ENCODE measurements at places on chromosomes 3 and 15.

DNA sequence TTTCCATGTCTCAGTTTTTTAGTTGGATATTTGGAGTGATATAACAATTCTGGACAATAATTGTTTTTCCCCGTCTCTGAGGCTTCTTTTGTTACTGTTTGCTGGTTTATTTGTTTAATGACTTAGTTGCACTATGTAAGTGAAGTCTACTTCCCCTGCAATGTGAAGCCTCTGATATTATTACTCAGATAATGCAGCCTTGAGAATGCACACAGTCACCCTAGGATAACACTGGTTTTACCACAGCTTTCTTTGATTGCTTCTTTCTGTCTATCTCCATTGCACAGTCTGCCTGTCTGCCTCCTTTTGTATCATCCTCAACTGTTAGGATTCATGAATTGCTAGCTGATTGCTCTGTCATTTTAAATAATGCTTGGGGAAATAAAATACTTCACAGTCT lies 208.7 kb upstream of the ROBO1 start:
- DNase-seq: no peak

- DNase-seq: no peak
Observed at GRCh38 chr15:52200831-52201365, 9.7 kb upstream of the GNB5 start.

GRCh38 chr3:196931828-196932587 lies 10.3 kb downstream of the NCBP2 start:
- no peak for DNase-seq

GRCh38 chr3:112394003-112394640 lies 61.2 kb downstream of the CD200 start:
- DNase-seq: no peak

DNA sequence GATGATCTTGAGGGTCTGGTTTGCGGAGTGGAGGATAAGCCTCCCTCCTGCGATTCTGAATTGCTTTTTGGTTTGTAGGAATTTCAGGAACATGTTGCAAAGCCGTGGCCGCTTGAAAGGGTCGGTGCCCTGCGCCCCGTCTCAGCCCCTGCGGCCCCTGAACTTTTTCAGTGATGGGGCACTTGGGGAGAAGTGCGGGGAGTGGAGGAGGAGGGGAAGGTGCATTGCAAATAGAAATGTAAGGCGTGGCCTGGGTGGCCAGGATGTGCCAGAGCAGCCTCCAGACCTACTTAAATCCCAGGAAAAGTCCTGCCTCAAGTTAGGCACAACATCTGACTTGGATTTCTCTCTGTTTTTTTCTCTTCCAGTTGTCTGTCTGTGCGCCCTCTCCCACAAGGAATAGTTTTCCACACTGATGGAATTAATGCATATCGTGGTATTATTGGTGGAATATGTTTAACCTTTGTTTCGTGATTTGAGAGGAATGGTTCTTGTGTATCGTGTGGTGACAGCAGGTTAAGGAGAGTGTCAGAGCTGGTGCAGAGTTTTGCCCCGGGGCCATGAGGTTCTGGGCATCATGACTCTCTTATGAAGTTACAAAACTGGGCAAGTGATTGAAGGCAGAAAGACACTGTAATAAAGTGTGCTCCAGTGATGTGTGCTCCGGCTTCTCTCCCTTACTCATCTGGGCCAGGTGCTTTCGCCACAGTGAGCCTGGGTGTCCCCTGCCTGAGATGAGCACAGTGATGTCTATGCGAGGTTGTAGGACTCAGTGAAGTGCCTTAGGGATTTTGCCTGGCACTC lies 153.8 kb downstream of the PGPEP1L start:
- DNase-seq: no peak

GRCh38 chr3:176578316-176578715 lies 619.0 kb downstream of the TBL1XR1 start:
- no peak for DNase-seq

GRCh38 chr15:44662478-44663409 lies 718 bp downstream of the SPG11 start:
- peak; percentile 70 for DNase-seq

DNA sequence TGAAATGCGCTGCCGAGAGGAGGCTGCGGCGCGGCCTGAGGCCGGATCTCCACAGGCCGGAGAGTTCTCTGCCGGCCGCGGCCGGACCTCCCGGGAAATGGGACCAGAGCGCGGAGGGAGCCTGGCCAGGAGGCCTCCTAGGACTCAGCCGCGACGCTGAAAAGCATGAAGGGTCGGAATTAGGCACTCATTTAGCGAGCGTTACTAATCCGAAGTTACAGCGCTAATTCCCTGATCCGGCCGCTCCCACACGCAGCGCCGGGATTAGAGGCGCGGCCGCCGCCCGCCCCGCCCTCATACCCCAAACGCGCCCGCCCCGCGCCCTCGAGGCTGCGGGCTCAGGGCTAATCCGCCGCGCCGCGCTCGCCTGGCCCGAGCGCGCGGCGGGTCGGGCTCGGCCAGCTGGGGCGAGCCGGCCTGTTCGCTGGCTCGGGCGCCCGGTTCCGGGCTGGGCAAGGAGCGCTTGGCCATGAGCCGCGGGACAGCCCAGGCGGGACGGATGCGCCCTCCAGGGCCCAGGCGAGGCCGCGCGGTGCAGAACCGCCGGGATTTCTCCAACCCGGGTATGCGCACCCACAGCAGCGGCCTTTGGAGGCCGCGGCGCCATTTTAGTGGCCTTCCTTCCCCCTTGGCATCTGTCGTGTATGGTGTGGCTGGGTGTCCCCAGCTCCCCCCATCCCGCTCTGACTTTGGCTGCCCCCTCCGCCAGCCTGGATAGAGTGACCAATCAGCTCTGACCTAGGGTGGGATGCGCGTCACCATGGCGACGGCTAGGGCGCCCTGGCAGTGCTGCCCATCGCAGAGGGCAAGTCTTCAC lies 36.8 kb upstream of the POLG start:
- DNase-seq: no peak

- no peak for DNase-seq
Observed at GRCh38 chr15:70541511-70541910, 221.8 kb downstream of the UACA start.

GRCh38 chr3:46049093-46049492 lies 21.8 kb upstream of the XCR1 start:
- DNase-seq: no peak

DNA sequence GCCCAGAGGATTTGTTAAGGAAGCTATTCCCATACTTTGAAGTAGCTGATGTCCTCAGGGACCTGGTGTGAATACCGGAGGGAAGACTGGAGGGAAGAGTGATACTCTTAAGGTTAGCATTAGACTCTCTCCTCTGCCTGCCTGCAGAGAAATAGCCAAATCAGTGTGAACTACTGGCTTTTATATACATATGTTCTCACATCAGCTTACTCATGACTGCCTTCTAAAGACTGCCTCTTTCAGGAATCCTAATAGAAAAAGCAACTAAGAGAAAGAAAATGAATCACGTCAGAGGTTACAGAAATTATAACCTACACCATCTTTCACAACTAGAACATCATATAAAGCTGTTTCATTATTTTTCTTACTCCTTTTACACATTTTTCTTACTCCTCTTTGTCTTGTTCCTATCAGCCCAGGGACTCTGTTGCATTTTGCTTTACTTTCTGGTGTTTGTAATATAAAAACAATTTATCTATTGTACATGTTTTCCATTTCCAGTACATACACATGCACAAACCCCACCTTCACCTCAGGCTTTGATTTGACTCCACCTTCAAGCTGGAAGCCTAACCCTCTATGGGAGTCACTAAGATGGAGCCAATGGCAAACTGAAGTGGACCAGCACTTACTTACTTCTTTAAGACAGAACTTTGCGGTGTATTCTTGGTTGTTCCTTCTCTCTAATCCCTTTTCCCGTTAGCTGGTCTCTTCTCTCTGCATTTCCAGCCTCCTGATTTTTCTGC lies 257.7 kb upstream of the UBE2E1 start:
- DNase-seq: no peak

DNA sequence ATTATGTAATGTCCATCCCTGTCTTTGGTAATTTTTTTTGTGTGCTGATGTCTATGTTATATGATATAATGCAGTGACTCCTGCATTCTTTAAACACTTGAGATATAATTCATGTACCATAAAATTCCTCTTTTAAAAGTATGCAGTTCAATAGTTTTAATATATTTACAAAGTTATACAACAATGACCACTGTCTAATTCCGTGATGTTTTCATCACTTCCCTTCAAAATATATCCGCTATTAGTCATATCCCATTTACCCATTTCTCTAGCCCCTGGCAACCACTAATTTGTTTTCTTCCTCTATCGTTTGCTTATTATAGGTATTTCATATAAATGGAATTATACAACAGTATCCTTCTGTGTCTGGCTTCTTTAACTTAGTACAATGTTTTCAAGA lies 64.9 kb upstream of the SUCLG2 start:
- DNase-seq: no peak

GRCh38 chr3:80606073-80606472 lies 838.3 kb upstream of the ROBO1 start:
- no peak for DNase-seq

DNA sequence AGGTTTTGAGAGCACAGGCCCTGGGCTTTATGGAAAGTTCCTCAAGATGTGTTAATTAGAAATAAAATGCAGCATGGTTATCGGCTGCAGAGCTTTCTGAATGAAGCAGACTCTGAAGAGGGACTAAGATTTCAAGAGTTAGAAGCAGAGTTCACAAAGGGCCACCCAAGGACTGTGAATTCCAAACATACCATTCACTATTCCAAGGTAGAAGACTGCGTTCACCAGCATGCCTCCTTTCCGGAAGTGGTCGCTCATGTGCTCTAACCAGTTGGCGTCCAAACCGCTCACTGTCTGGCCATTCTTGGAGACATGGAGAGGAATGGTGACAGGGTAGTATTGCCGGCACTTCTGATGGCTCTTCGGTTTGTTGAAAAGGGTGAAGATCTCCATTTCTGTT lies 104.9 kb downstream of the OXNAD1 start:
- DNase-seq: no peak

- DNase-seq: no peak
Observed at GRCh38 chr3:176561826-176562225, 635.5 kb downstream of the TBL1XR1 start.

DNA sequence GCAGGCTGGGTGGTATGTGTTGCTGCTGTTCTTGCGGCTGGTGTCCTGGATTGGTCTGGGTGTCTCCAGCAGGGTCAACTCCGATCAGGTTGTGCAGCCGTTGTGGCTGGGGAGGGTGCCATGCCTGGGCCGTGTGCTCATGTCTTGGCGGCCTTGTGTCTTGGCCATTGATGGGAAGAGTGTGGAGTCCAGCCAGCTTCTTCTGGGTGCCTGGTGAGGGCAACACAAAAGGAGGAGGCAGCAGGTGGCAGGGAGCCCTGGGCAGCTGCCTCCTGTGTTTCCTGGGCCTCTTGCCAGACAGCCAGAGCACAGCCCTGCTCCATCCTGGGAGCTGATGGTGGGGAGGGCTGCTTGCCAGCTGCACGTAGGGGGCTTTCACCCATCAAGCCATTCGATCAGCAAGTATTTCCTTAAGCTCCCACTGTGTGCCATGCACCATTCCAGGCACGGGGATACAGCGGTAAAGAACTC lies 4.3 kb downstream of the CHAC1 start:
- no peak for DNase-seq

- no peak for DNase-seq
Observed at GRCh38 chr3:176663387-176663786, 533.9 kb downstream of the TBL1XR1 start.

DNA sequence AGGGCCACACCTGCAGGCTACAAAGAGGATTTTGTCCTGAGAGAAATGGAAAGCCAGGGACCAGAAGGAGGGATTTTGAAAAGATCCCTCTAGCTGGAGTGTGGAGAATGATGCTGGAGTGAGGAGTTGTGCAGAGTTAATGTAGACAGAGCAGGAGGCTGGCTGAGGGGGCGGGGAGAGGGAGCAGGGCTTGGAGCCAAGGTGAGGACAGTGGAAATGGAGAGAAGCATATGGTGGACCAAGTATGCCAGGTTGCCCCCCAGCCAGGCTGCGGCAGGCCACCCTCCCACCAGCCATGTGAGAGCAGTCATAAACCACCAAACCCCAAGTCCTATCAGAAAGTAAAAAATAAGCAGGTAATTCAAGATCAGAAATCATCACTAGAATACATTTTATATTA lies 14.7 kb downstream of the RARRES1 start:
- no peak for DNase-seq

DNA sequence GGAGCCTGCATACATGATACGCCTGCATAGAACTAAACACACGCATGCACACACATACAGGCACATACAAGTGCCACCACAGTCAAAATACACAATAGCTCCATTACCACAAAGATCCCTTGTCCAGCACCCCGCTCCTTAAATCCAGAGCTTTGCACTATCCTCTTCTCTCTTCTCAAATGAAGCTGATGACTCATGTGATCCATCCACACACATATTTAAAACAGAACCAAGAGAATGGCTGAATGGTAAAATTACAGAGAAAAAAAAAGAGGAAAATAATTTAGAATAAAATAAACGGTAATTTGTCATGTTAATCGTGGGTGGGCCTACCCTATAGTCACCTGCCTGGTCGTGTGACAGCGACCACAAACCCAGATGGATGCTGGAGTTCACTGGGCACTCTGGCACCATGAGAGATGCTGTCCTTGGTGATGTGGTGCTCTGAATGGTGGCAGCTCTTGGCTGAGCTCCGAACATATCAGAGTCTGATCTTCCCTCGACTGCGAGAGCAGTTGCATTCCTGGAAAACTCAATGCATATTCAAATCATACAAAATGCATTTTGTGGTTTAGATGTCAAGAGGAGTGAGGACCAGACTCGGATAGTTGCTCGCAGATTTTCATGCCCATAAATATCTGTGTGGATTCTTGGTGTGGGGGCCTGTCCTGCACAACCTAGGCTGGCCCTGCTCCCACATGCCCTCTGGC lies 8.9 kb downstream of the IQSEC1 start:
- DNase-seq: no peak

DNA sequence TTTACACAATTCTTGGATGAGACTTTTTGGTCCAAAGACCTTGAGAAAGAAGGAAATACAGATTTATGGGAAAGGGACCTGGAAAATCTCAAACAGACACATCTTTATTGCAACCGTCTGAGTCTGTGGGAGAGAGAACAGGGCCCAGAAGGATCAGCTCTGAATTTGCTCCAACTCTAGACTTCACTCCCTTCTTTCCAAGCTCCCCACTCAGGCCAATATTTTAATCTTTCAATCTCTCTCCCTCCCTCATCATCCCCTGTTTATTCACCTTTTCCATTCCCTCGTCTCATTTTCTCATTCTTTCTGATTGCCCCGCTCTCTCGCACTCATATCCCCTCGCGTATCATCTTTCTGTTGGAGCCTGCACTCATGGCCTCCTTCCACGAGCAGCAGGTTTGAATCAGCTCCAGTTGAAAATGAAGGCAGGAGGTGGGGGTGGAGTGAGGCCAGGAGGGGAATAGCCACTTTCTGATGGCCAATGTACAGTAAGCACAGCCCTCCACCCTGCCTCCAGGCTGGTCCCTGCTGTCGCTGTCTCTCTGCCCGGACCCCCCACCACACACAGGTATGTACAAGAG lies 63.6 kb upstream of the BOC start:
- DNase-seq: no peak

GRCh38 chr15:50764461-50765194 lies 878 bp downstream of the SPPL2A start:
- no peak for DNase-seq

GRCh38 chr3:55616803-55617202 lies 129.7 kb upstream of the WNT5A start:
- no peak for DNase-seq
